ENCODE measurements at places on chromosomes 2 and 18.

GRCh38 chr2:238866656-238867277 is 18.9 kb downstream of the TWIST2 start:
- DNase-seq: no peak

- no peak for DNase-seq
These were observed 180.1 kb downstream of the CDH2 start for GRCh38 chr18:27996801-27997272.

- DNase-seq: no peak
These were observed 36.5 kb downstream of the COLEC12 start for GRCh38 chr18:463827-464541.

GRCh38 chr2:235692671-235693171 is 198.9 kb downstream of the AGAP1 start:
- no peak for DNase-seq

DNA sequence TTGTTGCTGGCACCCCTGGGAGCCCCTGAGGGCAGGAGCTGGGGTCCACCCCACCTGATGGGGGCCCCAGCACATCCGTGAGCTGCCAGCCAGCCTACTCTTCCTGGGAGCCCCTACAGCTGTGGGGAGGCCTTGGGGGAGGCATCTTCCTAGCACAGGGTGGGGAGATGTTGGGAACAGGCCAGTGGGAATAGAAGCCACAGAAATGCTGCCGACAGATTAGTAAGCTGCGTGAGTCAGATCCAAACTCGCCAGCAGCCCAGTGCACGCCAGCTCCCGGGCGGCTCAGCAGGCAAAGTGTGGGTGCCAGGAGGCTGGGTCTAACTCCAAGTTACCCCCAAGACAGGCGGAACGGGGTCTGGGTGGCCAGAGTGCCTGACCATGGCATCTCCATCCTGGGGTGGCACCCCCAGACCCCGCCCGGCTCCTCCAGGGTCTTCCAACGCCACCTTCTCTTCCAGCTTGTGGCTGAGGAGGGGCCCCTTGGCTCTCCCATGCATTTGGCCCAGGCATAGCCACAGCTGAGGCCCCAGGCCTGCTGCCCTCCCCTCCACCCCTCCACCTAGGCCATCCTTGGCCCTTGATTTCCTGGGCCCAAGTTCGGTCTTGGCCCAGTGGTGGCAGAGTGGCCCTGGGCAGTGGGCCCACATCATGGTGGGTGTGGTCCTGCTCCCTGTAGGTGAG is 15.3 kb downstream of the CROCC2 start:
- no peak for DNase-seq
